ENCODE measurements at places on chromosomes 11 and 22.

GRCh38 chr11:96299155-96299888 is 43.7 kb downstream of the MAML2 start:
- no peak for DNase-seq

DNA sequence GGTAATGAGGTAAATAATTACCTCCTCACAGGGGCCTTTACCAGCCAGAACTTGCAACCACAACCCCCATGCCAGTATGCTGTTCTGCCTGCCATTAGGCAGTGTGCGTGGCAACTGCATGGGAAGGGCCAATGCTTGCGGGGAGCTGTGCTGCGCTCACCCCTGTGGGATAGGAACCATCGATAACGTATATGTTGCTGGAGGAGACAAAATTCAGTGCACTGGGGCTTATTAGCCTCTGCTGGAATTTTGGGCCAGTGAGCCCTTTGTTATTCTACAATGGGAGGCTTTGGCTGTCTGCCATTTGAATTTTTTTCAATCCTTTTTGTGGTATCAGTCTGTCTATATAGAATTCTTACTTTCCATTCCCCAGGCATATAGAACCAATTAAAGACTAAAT is 47.3 kb downstream of the PPP2R1B start:
- DNase-seq = no peak

GRCh38 chr11:120078397-120078796 is 59.5 kb downstream of the TRIM29 start:
- DNase-seq = no peak

DNA sequence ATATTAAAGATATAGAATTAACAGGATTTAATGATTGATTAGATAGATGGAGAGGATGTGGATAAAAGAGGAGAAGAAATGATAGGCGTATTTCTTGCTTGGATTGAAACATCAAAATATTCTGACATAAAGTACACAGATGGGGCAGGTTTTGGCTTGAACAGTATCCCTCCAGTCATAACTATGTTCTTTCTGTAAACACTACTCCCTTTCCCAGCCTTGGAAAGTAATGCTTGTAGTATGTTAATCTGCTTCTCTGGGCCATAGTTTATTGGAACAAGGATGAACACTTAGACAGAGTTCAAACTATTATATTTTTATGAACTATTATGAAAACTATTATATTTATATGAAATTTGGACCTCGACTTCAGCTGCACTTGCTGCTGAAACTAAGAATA is 419.2 kb downstream of the AASDHPPT start:
- no peak for DNase-seq

DNA sequence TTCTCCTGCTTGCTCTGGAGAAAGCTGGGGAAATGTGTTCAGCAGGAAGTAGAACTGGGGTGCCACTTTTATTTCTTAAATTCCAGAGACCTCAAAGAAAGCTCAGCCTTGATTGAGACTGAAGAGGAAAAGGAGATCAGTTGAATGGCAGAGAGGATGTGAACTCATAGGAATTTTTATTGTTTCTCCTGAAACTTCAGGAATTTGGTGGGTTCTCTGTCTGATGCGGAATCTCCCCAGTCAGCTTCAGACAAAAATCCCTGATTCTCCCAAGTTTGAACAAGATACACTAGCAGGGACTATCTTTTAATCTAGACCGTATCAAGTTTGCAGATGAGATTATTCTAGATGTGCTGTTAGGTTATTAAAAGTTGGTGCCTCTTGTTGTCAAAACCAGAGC is 23.0 kb downstream of the EHF start:
- no peak for DNase-seq

GRCh38 chr11:120900643-120901042 is 123.3 kb upstream of the TBCEL start:
- DNase-seq = no peak

DNA sequence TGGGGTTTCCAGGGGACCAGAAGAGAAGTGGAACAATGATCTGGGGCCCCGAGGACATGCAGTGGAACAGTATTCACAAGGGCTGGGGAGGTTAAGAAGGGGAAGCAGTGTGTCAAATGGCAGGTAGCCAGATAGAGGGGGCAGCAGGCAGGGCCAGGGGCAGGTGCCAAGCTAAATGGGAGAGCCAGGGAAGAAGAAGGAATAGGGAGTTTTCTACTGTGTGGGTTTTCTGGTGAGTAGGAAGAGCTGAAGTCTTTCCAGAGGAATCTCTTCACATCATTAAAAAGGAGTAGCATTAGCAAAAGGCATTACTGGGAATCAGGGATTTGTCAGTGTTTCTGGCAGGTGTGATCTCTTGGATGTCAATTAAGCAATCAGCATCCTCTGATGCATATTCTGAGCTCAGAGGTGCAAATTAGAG is 55.8 kb downstream of the IRAG1 start:
- no peak for DNase-seq

- no peak for DNase-seq
These were observed 2.3 kb upstream of the TMEM45B start for GRCh38 chr11:129813231-129813791.

DNA sequence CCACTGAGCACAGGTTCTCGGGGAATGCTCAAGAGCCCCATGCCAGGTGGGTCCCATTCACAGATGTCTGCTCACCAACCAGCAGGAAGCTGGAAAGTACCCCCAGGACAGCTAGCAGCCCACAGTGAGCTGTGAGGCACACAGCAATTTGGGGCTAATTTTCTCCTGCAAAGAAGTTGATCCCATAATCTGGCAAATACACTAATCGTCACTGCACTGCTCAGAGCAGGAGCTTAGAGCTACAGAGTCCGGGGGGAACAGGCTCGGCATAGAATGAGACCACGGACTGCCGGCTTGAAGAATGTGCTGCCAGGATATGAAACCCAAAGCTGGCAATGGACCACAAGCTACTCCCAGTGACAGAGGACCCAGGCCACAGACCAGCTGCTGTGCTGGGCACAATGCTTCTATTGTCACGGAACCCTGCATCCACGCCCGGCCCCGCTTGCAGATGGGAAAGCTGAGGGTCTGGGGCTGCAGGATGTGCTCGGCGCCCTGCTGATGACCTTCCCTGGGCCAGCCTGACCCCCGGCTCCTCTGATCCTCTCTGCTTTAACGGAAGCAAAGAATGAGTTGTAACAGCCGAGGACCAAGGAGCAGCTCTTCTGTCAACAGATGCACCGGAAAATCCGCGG is 239.7 kb downstream of the CTTN start:
- no peak for DNase-seq

DNA sequence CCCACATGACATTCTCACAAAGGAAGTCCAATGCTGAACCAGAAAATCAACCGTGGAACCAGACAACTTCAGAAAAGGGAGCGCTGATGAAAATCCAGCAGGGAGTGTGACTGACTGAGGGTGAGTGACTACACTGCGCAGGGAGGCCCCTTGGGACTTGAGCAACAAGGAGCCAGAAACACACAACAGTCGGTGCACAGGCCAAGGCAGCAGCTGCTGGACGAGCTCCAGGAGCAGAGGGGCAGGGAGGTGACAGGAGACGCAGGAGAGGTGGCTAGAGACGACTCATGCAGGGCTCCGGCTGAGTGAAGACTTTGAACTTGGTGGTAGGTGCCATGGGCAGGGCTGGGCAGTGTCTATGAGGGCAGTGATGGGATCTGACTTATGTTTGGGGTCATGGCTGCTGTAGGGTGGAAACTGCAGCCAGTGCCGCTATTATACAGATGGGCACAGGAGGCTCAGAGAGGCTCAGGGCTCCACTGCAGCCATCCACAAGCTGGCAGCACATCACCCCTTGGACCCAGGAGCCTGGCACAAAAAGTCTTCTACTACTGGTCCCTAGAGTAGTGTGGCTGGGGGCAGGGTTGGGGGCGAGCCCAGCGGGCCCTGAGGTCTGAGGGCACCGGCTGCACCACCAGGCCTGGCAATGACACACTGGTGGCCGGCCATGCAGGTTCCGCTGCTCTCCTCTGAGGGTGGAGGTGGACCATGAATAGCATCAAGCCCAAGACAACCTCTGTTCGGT is 10.3 kb upstream of the FADD start:
- DNase-seq = no peak

DNA sequence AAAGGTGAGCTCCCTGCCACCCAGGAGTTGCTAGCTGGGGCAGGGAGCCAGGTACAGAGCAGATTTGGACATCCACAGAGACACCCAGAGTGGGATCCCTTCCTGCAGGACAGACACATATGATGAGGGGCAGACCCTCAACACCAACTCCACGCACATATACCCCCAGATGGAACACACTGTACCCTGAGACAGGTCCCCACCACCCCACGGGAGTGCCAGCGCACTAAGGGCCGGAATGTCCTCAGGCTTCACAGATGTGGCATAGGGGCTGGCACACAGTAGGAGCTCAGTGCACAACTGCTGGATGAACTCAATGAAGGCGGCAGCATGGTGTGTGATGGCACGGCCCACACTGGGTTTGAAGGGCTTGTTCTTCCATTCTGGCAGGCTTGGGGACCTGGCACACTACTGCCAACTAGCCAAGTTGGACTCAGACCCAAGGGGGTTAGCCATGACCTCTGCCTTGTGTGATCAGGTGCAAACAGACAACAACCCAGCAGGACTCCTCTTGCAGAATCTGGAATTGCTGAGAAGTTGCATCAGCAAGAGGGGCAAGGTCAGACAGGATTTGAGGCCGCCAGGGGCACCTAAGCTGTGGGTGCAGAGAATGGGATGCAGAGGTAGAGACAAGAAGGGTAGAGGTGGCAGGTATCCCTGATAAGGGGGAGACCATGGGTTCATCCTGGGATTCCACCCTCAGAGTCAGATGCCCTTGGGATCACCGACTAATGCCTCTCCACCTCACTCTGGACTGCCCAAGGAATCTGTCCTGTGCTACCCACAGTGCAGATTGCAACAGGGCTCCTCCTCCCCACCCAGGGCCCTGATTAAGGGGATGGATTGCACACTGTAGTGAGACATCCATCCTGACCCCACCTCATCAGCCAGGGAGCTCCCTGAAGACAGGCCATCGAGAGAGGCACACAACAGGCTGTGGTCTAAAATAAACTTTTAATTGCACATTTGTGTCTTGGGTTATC is 2.4 kb downstream of the C22orf15 start:
- no peak for DNase-seq

DNA sequence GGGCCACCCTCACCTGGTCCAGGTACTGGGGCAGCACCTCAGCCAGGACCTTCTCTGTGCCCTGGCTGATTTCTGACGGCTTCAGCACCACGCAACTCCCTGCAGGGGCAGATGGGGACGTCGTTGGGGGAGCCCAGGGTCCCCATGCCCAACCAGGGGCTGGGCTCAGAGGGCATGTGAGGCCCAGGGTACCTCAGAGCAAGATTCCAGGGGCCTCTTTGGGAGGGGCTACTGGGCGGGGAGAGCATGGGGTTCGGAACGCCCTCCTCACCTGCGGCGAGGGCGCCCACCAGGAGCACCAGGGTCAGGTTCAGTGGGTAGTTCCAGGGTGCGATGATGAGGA is 8.1 kb downstream of the ALDH3B2 start:
- DNase-seq = no peak

- no peak for DNase-seq
These were observed 6.9 kb upstream of the MS4A14 start for GRCh38 chr11:60389279-60389910.
